GM12892 (cell line): ENCODE measurements at places on chromosomes 7 and 10.

GRCh38 chr10:43396928-43397624, 11.9 kb downstream of the HNRNPF start:
- DNase-seq: peak; percentile 89

DNA sequence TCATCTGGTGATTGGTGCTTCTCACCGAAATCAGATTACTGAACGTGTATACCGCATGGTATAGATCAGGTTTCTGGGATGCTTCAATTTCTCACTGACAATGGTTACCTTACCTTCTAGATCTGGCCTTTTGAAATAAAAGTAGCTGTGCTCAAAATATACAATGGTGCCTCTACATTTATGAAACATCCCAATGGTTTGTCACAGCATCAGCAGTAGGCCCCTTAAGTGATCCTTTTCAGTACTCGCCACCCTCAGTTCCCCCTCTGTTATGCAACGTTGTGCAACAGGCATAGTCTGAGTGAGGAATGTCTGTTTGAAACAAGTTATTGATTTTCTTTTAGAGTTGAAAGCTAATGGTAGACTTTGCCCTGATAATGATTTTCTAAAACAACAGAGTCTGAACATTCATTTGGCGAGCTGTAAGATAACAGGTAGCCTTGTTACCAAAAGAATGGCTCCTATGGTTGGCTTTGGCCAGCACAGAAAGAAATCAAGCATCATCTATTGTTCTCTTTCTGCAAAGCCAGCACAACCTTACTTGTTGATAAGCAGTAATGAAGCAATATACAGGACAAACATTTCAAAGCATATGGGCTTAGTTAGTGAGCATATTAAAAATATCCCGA, 693.9 kb downstream of the PARD3 start:
- DNase-seq: no peak

- peak; percentile 11 for DNase-seq
Observed at GRCh38 chr7:124033095-124033806, 384 bp upstream of the TMEM229A start.

- no peak for DNase-seq
Observed at GRCh38 chr10:50809596-50809995, 69.9 kb downstream of the ASAH2B start.

GRCh38 chr10:30784897-30785605, 155.5 kb upstream of the LYZL2 start:
- DNase-seq: no peak

- no peak for DNase-seq
Observed at GRCh38 chr7:149217570-149217969, 21.9 kb upstream of the ZNF212 start.

DNA sequence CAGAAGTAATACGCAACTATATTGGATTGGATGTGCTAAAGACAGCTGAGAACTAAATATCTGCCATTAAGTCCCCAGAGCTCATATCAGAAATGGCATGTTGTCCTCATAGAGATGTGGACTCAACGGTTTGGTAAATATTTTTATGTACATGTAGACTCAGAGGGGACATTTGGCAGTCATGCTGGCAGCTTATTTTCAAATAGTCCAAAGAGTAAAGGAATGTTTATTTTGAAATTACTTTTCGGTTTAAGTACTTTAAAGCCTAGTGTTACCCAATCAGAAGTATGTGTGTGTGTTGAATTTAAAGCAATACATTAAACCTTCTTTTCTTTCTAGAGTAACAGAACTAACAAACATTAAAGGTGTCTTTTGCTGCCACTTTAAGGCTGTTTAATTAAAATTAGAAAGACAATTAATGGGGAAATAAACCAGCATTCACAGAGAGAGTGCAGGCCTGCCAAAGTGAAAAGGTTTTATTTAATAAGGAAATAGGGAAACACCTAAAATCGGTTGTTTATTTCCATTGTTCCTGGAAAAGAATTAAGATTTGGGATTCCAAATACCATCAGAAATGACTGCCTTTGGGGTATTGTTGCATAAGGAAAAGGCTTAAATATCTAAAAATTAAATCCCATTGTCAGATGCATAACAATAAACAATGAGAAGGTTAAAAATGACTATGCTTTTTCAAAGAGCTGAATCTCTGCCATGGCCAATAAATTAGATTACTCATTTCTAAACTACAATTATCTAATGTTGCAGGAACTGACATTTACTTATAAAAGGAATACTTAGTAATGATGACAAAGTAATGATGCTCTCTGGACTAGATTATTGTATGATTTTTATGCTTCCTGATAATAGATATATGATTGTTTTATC, 113.4 kb upstream of the AHR start:
- DNase-seq: no peak

GRCh38 chr7:132239422-132239994, 336.8 kb downstream of the PLXNA4 start:
- no peak for DNase-seq

DNA sequence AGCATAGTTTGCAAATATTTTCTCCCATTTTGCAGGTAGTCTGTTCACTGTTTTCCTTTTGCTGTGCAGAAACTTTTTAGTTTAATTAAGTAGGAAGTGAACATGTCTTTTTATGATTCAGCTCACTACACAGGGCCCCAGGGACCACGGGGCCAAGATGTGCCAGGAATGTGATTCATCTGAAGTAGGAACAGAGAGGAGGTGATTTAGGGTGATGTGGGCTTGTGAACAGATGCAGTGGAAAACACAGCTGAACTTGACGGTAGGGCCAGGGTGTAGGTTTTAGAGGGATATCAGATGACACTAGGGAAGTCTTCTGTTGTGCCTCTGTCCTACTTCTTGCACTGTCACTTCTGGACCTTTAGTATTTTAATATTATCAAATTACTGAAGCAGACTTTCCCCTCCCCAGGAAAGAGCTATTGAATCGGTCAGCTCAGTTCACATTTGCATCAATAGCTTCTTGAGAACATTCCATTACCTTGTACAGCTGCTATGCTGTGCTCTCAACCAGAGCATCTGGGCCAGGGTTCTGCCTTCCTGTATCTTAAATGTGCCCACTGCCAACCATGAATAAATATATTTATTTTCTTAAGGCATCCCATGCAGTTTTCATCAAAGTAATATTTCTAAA, 96.9 kb downstream of the OSBPL3 start:
- no peak for DNase-seq

DNA sequence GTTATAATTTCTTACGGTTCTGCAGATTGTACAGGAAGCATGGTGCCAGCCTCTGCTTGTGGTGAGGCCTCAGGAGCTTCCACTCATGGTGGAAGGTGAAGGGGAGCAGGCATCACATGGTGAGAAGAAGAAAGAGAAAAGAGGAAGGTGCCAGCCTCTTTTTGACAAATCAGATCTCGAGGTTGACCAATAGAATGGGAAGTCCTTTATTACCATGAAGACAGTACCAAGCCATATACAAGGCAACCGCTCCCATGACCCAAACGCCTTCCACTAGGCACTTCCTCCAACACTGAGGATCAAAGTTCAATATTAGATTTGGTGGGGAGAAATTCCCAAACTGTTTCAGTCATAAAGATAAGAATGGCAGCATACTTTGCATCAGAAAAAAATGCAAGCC, 502.8 kb downstream of the GLRX3 start:
- DNase-seq: no peak

- no peak for DNase-seq
Observed at GRCh38 chr7:22563621-22564241, 63.7 kb upstream of the STEAP1B start.

DNA sequence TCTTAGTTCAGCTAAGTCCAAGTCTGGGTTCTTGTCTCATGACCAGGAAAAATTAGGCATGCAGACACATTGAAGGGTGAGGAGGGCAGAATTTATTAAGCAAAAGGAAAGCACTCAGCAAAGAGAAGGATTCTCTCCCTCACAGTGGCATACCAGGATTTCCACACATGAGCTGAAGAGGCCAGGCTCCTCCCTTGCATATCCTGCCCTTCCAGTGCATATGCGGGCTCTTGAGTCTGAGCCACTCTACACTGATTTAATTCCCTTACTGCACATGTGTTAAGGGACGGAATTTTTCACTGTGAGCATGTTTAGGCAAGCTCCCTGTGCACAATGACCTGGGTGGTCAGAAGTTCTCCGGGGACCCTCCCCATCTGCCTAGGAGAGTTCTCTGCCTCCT, 652.7 kb upstream of the POM121L12 start:
- no peak for DNase-seq

- no peak for DNase-seq
Observed at GRCh38 chr7:11648101-11648500, 183.9 kb downstream of the THSD7A start.

DNA sequence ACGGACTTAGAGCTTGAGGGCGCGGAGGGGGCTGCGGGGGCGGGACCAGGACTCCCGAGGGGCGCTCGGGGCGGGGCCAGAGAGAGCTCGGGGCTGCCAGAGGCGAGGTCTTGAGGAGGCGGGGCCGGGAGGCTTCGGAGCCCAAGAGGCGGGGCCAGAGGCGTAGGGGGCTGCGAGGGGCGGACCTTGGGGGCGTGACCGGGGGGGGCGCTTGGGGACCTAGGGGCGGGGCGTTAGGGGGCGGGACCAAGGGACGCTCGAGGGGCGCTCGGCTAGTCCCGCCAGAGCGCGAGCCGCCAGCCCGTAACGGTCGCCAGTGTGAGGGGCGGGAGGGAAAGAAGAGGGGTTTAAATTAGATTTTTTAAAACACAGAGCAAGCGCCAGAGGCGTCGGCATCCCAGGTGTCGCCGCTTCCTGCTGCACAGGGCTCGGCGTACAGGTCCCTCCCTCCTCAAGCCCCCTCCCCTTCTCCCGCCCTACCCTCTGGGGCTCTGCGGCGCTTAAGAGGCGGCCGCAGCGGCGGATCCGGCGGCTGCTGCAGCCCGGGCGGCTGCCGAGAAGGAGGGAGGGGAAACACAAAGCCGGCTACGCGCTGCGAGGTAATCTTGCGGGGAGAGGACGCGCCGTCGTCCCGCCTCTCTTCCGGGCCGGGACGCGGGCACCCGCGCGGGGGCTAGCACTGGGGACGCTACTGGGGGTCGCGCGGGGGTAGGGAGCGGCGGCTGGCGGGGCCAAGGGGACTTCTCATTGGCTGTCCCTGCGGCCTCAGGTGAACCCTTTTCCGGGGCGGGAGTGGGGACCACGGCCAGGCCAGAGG, at the start of gene ADD3:
Gene ADD3 (plus strand): TSS at position 284 of the 817 bp plus-strand sequence. CDS start 92,670 bp downstream, outside the sequence.
- DNase-seq: peak; percentile 85

- no peak for DNase-seq
Observed at GRCh38 chr7:50466815-50467585, 16.9 kb upstream of the FIGNL1 start.

DNA sequence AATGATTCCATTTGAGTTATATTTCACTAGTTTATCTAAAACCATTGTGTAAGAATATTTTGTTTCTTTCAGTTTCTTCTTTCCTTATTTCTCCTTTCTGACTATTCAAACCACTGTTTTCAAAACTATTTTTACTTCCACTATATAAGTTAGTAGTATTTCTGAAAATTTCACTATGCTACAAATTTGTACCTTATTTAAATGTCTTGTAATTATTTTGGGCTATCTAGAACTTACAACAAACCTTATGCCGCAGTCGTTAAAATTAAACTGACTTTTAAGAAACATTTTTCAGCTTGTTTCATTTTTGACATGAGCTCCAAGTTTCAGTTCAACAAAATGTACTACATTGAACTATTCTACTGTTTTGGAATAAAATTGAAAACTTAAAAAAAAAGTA, 1.8 kb downstream of the TFEC start:
- DNase-seq: no peak

- DNase-seq: no peak
Observed at GRCh38 chr10:128326251-128326650, 200.0 kb upstream of the MKI67 start.
